ENCODE measurements at places on chromosomes 4 and X. TPM values are rescaled to one million over a fixed set of nuclear protein-coding genes. Genes with fewer than 3 reads are reported as not detected.

GRCh38 chr4:14117575-14118238, 490.2 kb upstream of the BOD1L1 start:
- no peak for DNase-seq

- no peak for DNase-seq
These were observed 80.1 kb downstream of the HS3ST1 start for GRCh38 chr4:11348449-11349088.

GRCh38 chrX:123475068-123475724, 257.7 kb downstream of the THOC2 start:
- DNase-seq: no peak

RADX gene
- total RNA-seq: 0.09 TPM

CDS1 gene
- 0.42 TPM for total RNA-seq

SATL1 gene
- total RNA-seq: not detected

MSX1 gene
- 6.3 TPM for total RNA-seq

All from K562 (cell line).